Fibroblast of skin of right quadriceps (primary cell): ENCODE measurements at places on chromosomes 3 and 15.

- DNase-seq, result peak; percentile 100
Measured at GRCh38 chr3:101676765-101677435, at the start of gene ZBTB11. Gene ZBTB11, minus strand, starts transcription at chr3:101677132. Its CDS starts 218 bp downstream, at chr3:101676914.

- no peak for DNase-seq
Measured at GRCh38 chr15:99426431-99427105, 139.2 kb upstream of the MEF2A start.

GRCh38 chr3:137709011-137709601 is 55.0 kb upstream of the SOX14 start:
- DNase-seq, result no peak

DNA sequence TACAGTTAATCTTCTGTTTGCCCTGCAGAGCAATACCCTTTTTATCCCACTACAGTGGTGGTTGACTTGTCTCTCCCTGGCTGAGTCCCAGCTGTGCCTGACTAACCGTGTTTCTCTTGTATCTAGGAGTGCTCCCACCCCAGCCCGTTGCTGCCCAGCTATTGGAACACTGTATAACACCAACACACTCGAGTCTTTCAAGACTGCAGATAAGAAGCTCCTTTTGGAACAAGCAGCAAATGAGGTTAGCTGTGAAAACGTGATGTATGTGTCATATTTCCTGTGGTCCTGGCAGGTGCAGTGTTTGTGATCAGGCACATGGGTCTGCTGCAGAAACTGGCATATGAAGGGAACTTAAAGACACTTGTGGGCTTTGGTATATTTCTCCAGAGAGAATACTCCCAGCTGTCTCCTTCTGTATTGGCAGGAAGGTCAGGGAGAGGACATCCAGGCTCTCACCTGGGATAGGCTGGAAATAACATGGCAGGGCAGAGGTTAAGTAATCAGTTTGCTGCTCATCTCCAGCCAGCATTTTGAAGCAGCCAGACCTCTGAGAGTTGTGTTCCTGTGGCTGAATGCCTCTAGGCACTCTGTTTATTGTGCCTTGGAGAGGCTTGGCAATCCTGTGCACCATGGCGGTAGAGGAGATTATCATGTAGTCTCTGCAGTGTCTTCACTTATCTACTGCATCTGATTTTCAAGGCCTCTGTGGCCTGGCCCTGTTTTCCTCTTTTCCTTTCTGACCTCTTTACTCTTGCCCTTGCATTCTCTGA is 34.8 kb downstream of the ATG7 start:
- DNase-seq, result no peak

DNA sequence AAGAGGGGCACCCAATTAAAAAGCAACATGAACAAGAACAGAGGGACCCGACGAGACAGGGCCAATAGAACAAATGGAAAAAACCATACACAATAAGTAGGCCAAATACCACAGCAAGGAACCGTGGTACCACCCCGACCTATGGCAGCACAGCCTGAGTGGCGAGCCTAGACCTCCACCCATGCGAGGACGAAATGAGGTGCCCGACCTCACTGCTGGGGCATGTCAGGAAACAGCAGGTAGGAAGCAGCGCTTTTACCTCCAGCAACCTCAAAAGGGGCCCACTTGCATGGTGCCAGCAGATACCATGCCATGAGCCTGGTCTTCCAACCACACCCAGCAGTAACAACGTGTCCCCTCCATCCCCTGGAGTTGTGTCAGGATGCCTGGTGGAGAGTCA is 77.9 kb downstream of the PCSK6 start:
- DNase-seq, result no peak

- peak; percentile 9 for DNase-seq
Measured at GRCh38 chr3:182909318-182910040, 70.9 kb downstream of the DCUN1D1 start.

DNA sequence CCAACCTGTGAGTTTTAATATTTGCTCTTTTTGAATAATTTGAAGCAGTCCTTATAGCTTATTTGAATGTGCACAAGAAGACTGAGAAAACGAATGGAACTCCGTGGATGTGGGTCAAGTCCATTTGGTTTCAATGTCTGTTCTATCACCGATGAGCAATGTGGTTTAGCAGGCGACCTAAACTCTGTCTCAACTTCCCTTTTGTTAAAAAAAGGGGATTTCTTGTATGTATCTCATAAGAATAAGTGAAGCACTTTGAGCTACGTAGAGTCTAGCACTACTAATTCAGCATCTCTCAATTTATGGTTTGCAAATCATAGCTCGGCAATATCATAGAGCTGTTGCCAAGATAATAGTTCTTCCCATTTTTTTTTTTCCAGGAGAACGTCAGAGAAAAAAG is 4.6 kb upstream of the SKIL start:
- DNase-seq, result no peak

DNA sequence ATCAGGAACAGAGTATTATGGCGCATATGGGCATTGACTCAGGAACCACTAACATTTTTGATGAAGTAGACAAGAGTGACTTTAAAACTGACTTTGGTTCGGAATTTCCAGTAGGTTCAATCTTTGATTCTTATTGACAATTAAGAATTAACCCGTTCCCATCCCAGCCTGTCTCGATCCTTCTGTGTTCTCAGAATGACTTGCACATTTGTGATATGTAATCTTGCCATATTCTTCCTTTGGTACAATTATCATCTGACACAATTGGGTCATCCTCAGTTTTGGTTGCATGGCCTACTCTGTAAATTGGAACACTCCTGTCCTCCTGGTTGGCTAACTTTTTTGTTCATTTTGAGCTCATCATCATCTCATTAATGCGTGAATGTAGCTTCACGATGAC is 10.5 kb downstream of the GPR171 start:
- no peak for DNase-seq

- DNase-seq, result peak; percentile 96
Measured at GRCh38 chr3:187261541-187261969, 30.0 kb downstream of the MASP1 start.

DNA sequence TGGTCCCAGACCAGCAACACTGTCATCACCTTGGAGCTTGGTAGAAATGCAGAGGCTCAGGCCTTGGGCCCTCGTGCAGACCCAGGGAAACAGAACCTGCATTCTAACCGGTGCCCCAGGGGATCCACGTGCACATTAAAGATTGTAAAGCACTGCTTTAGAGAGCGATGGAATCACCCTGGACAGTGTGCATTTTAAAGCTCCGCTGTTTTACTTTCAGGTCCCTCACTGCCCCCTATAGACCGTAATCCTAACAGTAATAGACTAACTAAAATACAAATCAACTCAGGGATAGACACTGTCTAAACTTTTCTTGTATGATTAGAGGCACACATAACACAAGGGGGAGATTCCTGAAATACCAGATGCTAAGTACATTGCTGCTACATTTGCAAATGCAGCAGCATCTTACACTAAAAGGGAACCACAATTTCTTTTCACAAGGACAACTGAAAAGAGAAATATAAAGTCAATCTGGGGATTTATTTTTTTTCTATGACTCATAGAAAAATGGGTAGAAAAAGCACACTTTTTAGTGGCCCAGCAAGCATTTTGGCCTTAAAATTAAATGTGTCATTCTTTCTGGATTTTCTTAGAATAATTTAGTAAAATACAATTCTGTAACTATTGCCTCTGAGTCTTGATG is 10.5 kb upstream of the SH3GL3 start:
- DNase-seq, result peak; percentile 73

GRCh38 chr15:74212494-74212893 is 9.9 kb upstream of the STRA6 start:
- no peak for DNase-seq

DNA sequence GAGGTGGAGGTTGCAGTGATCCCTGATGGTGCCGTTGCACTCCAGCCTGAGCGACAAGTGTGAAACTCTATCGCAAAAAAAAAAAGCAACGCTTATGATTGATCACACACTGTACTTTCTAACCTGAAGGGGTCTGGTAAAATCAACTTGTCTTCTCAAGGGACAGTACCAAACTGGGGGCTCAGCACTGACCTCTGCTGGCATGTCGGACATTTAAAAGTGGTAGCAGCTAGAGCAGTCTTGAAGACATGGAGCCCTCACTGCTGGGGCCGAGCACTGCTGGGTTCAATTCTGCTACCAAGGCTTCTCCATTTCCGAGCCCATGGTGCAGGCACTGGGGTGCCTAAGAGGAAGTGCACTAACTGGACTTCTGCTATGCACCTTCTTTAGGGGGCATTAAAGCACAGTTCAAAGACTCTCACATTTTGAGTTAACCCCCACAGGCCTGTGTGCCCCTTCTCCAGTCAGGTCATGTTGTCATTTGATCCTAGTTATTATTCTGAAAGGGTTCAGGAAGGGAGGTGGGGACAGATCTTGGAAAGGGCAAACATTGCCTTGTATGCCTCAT is 26.4 kb upstream of the LAMP3 start:
- peak; percentile 8 for DNase-seq

DNA sequence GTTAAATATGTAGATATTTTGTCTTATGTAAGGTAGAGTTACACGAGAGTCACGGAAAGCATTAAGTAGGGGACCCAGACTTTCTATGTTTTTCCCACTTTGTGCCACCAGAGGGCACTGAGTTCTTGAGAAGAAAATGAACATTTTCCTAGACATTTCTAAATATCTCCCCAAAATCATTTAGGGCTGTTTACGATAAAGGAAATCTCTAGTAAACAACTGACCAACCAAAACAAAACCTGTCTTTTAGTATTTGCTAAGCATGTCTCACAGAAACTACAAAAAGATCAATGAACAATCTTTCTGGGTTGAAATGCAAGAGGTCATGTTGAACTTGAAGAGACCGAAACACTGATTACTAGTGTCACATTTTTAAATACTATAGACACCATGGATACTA is 16.1 kb downstream of the POU1F1 start:
- DNase-seq, result peak; percentile 42

DNA sequence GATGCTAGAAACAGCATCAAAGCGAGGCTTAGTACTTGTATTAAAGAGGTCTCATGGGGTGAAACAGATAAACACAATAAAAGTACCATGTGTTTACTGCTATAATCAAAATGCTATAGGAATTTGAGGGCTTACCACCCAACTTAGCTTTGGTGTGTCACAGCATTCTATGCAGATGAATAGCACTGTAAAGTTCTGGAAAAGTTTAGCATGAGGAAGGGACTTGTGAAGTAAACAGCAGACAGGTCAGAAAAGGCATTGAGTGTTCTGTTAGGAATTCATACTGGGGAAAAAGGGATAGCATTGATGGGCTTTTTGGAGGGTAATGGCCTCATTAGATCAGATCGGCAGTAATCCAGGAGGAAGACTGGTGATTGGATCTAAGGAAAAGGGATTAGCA is 505.3 kb downstream of the NLGN1 start:
- DNase-seq, result peak; percentile 52

- no peak for DNase-seq
Measured at GRCh38 chr15:85947936-85948335, 131.7 kb upstream of the AGBL1 start.

DNA sequence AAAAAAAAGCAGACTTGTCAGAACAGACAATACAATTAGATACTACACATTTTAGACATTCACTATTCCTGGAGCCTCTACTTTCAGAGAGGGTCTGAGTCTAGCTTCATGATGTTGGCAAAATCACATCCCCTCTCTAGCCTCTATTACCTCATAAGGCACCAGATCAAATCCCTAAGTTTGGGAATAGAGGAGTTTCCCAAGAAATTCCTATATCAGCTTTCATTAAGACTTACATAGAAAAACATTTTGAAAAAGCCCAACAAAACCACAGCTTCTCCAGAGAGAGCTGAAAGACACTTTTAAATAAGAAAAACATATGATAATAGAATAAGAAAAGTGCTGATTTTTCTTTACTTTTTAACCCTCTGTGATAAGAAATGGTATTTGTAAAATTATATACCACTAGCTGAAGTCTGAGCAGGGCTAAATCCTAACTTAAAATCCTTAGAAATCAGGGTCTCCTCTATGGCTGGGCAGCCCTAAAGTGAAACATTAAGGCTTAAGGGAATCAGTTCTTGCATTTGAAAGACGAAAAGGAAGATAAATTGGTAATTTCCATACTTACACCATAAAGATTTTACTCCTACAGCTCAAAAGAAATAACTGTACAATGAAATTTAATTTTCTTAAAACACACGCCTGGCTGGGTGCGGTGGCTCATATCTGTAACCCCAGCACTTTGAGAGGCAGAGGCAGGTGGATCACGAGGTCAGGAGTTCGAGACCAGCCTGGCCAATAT is 4.3 kb downstream of the TBC1D2B start:
- no peak for DNase-seq

- no peak for DNase-seq
Measured at GRCh38 chr3:158492685-158493084, 78.3 kb upstream of the MLF1 start.

GRCh38 chr3:104696470-104696869 is 670.2 kb upstream of the ALCAM start:
- DNase-seq, result no peak

DNA sequence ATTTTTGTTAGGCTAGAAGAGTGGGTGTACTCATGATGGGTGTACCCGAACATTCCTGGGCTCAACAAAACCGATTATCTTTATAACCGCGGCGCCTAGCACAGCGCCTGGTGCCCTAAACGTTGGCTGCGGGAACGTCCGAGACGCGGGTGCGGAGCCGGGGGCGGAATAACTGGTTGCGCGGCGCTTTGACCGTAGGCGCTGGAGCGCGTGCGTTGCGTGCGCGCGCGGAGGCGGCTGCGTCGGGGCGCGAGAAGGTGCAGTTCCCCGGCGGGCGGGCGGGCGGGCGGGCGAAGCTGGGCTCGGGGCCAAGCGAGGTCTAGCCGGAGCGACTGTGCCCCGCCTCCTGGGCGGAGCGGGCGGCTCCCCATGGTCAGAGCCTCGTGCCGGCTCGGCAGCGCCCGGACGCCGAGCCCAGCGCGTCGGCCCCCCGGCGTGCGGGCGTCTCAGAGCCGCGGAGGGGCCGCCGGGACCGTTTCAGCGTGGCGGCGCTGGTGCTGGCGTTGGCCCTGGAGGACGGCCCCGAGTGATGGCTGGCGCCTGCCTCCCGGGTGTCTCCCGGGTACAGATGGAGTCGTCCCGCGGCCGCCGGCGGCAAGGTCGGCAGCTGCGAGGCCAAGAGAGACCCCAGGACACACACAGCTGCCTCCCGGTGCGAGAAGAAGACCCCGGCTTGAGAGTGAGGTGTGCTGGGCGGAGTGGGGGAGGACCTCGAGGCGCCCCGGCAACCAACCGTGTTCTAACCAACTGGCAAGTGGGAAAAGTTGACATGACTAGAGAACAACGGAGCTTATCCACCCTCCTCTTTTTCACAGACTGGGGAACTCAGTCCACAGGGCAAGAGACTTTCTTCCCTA is at the start of gene PLAAT1:
TSS of gene PLAAT1 (plus strand) at position 373 of the 857 bp plus-strand sequence. CDS start 14,429 bp downstream, outside the sequence.
- DNase-seq, result peak; percentile 78

GRCh38 chr3:147407114-147407497 is 763 bp upstream of the ZIC4 start:
- DNase-seq, result no peak

DNA sequence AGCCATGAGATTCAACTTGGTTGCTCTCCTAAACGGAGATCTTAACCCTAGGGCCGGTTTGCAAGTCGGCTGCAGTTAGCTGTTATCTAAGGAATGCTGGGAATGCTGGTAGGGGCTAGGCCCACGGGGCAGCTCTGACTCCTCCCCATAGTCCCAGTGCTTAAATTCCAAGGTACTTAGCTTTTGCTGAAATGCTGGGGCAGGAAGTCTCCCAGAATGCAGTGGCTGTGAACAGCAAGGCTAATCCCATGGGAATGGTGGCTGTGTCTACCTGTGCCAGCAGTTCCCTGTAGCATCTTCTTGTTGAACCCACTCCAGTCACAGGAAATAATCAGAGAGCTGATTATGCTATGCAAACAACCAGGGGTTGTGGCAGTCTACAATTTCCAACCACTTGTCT is 102.5 kb upstream of the TJP1 start:
- DNase-seq, result peak; percentile 87
